ENCODE measurements at places on chromosomes 6 and 20.

- no peak for DNase-seq
Observed at GRCh38 chr6:167661552-167662044, 165.1 kb upstream of the AFDN start.

DNA sequence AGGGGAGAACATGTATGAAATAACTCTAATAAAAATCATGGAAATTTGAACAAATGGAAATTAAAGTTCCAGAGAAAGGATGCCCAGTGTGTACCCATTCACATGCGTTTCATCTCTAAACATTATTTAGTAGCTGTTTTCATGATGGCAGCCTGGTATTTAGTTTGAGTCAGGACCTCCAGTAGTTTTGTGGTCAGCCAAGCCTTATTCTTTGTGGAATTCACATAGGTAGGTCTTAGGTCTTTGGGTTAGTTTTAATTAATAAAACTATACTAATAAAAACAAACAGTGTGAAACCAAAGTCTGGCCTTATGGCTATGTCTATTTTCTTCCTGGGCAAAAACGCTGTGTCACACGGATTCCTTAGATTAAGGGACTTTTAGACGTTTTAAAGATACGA, 137.8 kb downstream of the FOXC1 start:
- no peak for DNase-seq

GRCh38 chr20:14885661-14886060, 548.2 kb upstream of the FLRT3 start:
- no peak for DNase-seq

- no peak for DNase-seq
Observed at GRCh38 chr20:43832961-43833360, 81.7 kb upstream of the TOX2 start.

GRCh38 chr6:149846321-149846720, 17.8 kb downstream of the LRP11 start:
- DNase-seq, result no peak

GRCh38 chr6:166540631-166541331, 45.7 kb downstream of the RAMACL start:
- no peak for DNase-seq

DNA sequence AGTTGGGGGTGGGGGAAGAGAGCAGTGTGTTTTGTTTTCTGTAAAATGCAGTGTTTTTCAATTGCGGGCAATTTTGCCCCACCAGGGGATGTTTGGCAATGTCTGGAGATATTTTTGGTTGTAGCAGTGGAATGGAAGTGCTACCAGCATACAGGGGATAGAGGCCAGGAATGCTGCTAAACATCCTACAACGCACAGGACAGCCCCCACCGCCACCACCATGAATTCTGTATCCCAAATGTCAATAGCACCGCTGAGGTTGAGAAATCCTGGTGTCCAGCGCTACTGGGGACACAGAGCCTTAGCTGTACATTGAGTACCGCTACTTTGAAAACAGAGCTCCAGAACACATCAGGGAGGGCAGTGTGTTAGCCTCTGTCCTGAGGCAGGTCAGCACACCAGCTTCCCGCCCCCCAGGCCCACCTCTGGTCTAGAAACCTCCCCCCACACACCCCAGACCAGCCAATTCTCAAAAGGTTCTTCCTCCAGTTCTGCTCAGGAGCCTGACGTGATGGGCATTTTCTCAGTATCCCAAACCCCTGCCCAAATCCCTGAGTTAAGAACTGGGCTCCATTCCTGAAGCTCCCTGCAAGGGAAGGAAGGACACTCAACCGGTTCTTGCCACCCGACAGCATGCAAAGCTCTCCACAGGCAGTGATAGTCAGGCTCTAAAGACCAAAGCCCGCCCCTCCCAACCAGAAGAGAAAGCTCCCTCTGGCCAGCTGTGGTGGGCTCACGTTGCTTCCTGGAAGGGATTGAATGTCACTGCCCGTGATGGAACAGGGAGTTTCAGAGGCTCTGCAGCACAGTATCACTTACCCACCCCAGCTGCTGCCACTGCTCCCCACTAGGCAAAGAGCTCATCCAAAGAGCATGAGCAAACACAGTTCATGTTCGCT, 321.5 kb upstream of the JARID2 start:
- peak; percentile 72 for DNase-seq

DNA sequence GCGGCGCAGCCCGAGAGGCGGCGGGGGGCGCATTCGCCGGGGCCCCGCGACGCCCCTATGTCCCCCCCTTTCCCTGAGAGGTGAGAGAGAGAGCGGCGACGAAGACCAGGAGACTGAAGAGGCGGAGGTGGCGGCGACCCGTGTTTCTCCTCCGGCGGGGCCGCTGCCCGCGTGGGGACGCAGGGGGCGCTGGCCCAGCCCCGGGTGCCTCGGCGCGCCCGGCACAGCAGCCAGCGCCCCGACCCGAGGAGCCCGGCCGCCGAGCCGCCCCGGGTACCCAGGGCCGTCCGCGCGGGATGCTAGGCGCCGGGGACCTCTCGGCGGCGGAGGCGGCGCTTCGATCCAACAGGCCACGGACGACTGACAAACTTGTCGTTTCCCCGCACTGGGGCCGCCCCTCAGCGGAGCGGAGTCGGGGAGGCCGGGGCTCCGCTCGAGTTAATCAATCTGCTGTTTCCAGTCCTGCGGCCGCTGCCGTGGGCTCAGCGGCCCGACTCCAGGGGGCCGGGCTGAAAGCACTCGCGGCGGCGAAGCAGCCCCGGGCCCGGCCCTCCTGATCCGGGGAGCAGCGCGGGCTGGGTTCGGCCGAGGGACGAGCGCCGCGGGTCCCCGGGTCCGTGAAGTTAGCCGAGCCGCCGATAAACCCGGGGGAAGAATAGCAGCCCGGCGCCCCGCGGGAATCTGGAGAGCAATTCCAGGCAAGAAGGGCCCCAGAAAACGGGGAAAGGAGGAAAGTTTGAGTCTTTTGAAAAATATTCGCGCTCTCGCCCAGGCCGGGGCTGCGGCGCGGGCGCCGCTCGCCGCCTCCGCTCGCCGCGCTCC, 631 bp downstream of the MDGA1 start:
- peak; percentile 25 for DNase-seq

GRCh38 chr6:13181393-13181792, 146.9 kb downstream of the TBC1D7 start:
- DNase-seq, result no peak

DNA sequence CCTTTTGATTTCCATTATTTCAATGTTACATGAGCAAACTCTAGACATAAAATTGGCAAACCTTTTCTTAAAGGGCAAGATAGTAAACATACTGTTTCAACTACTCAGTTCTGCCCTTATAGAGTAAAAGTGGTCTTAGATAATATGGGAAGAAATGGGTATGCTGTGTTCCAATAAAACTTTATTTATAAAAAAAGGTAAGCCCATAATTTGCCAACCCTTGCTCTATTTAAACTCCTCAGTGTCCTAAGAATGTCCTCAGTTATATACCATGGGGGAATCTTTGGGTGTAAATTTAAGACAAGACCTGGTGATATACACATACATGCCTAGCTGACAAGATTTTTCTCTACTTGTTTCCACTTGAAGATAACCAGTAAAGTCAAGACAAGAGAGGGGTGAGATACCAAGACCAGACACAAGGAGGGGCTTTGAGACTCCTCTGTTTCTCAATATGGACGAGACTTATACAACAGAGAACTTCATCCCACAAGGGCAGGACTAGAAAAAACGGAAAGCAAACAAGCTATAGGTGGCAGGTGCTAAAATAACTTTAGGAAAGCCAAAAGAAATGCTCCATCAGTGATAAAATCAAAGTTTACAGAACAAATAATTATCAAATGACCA, 10.5 kb downstream of the SNX3 start:
- DNase-seq, result peak; percentile 25

DNA sequence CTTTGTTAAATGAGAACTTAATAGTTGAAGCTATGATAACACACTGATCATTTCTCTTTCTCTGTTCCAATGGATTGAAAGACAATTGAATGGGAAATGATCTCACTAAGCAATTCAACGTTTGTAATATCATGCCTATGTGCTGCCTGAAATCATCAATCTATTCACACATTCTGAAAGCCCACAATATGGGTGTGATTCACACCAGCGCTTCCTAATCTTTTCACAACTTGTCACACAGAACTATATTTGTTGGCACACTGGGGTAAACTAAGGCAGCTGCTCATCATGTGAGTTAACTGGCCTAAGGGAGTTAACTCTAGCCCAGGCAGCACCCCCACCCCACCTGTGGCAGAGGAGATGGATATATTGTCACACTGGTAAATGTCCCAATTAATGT, 37.1 kb upstream of the UTRN start:
- no peak for DNase-seq

DNA sequence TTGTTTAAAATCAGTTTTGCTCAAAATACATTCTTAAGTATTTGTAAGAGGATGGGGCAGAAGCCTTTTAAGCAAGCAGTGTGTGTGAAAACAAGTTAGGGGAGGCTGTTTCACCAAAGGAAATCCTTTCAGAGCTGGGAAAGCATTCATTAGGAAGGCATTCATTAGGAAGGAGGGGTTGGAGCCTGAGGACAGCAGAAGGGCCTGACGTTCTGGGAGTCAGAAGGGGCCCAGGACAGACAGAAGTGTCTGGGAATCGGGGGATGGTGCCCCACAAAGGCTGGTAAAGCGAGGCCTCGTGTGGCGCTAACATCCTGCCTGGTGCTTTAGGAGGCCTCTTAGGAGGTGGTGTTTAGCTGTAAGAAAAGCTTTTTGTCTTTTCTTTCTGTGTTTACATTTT, 80.6 kb upstream of the NXT1 start:
- DNase-seq, result no peak

- no peak for DNase-seq
Observed at GRCh38 chr6:75023634-75024033, 182.2 kb downstream of the COL12A1 start.

GRCh38 chr6:124968401-124968800, 6.2 kb downstream of the RNF217 start:
- no peak for DNase-seq

GRCh38 chr6:166253281-166253681, 54.9 kb downstream of the PRR18 start:
- peak; percentile 45 for DNase-seq

DNA sequence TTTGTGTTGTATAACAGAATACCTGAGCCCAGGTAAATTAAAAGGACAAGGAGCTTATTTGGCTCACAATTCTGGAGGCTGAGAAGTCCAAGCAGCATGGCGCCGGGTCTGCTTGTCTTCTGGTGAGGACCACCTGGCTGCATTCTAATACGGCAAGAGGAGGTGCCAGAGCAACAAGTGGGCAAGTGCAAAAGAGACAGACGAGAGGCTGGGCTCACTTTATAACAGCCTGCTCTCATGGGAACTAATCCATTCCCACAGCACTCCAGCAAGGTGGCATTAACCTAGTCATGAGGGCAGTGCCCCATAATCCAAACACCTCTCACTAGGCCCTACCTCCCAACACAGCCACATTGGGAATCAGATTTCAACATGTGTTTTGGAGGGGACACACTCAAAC, 12.9 kb downstream of the PACSIN1 start:
- no peak for DNase-seq

GRCh38 chr6:2714111-2714895, 36.4 kb downstream of the MYLK4 start:
- no peak for DNase-seq

GRCh38 chr6:56593801-56594318, 48.8 kb downstream of the DST start:
- DNase-seq, result no peak

DNA sequence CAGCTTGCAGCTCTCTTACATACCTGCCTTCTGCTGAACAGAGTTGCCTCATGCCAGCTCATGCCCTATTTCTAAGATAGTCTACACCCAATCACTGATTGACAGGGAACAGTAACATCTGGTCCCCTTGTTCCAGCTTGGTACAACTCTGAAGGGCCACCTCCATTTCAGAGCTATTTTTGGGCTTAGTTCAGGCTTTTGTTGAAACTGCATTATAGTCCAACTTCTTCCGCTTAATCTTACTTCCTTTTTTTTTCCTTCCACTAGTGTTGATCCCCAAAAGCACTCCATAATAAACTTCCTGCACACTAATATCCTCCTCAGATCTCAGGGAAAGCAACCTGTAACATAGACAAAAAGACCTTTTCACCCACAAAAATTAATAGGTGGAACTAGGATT, 65.7 kb upstream of the TNFRSF21 start:
- DNase-seq, result no peak

GRCh38 chr20:61119794-61120410, 132.2 kb upstream of the CDH4 start:
- no peak for DNase-seq

- no peak for DNase-seq
Observed at GRCh38 chr20:62104791-62105345, 17.4 kb upstream of the LSM14B start.

DNA sequence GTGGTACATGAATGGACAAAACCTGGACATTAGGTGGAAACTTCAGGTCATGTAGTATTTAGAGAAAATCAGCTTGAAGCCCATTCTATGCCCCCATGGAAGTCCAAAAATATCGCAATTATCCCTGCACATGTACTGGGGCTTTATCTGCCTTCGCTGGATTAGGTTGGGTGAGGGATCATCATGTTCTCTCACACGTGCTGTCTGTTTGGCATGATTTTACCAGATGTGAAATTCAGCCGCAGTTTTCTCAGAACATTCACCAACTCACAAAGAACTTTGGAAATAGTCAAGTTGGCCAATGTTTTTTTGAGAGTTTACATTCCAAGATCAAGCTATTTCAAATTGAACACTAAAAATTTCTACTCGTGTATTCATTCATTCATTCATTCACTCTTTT, 459.8 kb upstream of the CITED2 start:
- no peak for DNase-seq

GRCh38 chr20:53959911-53960578, 110.3 kb downstream of the BCAS1 start:
- DNase-seq, result no peak

DNA sequence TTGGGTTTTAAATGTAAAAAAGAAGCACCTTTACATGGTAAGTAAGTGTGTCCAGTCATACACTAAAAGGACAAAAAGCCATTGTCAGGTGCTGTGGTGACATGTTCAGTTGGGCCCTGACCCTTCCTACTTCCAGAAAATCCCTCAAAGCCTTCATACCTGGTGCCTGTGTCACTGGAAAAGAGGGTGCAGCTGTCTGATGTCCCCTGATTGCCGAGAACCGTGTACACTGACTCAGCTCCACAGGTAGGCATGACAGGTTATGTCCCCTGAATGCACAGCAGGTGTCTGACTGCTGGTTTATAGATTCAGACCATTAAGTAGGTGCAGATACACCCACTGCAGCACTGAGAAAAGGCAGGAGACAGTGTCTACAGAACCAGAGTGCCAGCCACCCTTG, 99.1 kb downstream of the FOXC1 start:
- DNase-seq, result no peak

DNA sequence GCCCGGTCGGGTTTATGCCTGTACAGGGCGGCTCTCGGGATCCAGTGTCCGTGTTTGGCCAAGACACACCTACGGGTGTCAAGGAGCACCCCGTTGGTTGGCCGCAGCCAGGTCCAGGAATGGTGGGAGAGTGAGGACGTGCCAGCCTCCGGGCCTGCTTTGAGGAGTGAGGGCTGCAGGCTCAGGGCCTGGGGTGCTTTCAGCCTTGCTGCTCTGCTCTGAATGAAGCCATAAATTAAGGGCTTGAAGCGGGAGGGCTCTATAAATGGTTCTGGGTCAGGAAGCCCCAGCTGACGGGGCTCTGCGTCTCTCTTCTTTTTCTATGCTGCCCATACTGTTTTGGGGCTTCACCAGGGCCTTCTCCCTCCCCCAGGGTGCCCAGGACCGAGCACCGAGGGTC, 15.1 kb downstream of the GATA5 start:
- no peak for DNase-seq
